ENCODE measurements at places on chromosomes 3 and 15. TPM values are rescaled to one million over a fixed set of nuclear protein-coding genes. Genes with fewer than 3 reads are reported as not detected.

MAP1A gene
- total RNA-seq, result 0.89 TPM

RTP4 gene
- 1.8 TPM for total RNA-seq

EIF4E3 gene
- total RNA-seq, result 3.7 TPM

CCDC71 gene
- total RNA-seq, result 10.4 TPM

GLDN gene
- 1.4 TPM for total RNA-seq

DCLK3 gene
- 0.08 TPM for total RNA-seq

DNA sequence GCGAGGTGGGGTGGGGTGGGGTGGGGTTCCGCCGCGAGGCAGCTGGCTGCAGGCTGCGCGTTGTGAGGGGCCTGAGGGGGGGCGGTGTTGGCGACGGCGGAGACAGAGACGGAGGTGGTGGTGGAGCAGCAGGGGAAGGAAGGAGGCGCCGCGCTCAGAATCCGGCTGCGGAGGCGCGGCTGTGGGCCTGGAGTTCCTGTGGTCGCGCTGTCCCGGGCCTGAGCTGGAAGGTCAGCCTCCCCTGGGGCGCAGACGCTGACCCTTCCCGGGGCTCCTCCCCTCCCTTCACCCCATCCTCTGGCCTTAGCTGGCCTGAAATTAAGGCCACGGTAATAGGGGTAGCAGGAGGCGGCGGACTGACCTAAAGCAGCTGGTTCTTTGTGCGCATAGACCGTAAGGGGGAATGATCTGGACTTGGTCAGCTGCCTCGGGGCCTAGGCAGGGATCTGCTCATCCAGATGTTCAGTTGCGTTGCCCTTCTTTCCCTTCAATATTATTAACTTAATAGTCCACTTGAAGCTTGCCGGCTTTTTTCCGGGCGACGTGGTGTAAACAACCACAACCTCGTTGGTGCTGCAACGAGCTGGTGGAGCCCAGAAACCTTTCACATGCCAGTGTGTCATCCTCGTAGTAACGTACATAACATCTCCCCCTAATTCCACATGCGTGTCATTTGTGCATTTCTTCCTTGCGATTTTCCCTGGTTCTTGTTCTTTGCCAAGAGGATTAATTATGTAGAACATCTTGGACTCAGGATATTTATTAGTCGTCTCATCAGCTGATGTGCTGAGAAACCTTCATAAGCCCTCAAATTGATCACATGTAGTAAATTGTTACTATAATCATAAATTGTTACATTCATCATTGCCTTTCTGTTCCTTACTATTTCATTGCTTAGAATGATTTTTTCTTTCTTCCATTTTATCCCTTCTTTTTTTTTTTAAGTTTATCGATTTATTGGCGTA is 626 bp downstream of the SEC62 start:
- DNase-seq, result peak; percentile 73

- no peak for DNase-seq
These were observed 42.2 kb downstream of the KLHL25 start for GRCh38 chr15:85752491-85752961.

DNA sequence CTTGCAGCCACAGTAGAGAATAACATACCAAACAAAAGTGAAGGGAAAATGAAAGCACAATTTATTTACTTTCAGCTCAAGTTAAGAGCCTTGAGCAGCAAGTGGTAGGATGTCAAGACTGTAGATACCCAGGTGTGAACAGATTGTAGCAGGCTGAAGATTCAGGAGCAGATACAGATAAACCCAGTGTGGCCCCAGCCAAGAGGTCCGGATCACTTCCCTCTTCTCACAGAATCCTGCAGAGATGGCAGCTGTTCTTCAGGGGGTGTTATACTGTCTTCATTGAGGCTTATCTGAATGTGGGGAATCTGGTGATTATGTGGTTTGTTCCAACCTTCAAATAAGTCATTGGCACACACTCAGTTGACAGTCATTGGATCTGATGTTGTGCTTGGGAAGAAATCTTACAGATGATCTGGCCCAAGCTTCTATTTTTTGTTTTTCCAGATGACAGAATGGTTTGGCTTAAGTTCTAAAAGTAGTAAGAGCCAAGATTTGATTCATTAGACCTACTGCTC is 2.2 kb downstream of the STARD9 start:
- no peak for DNase-seq

DNA sequence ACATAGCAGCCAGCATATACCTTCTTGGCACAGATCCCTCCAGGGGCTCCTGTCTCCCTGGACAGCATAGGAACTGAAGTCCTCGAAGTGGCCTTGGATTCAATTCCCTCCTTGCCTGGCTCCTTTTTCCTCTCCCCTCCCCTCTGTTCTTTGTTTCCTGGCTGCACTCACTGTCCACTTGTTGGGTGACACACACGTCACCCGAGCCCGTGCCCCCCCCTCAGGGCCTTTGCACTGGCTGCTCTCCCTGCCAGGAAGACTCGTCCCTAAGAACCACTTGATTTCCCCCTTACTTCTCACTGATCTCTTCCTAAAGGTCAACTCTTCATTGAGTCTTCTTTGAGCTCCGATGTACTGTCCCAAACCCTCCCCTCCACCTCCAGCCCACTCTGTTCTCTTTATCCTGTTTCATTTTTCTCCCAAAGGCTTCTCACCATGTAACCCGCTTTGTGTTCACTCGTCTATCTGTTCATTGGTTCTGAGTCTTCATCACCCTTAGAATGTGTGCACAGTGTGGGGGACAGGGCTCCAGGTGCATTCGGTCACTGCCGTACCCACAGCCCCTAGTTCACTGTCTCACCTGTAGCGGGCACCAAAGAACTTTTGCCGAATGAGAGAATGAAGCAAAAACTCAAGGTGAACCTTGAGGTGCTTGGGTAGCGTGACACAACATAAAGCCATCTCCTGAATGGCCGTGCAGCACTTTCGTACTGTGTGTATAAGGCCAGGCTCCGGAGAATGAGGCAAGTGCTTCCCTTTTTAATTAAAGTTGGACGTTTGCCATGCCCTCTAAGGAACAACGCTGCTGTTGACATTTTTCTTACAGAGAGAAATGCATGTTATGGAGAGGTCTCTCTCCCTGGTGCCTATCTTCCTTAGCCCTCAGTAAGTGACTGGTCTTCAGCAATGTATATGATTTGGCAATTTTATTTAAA is 74.0 kb downstream of the CHRNA7 start:
- DNase-seq, result no peak

DNA sequence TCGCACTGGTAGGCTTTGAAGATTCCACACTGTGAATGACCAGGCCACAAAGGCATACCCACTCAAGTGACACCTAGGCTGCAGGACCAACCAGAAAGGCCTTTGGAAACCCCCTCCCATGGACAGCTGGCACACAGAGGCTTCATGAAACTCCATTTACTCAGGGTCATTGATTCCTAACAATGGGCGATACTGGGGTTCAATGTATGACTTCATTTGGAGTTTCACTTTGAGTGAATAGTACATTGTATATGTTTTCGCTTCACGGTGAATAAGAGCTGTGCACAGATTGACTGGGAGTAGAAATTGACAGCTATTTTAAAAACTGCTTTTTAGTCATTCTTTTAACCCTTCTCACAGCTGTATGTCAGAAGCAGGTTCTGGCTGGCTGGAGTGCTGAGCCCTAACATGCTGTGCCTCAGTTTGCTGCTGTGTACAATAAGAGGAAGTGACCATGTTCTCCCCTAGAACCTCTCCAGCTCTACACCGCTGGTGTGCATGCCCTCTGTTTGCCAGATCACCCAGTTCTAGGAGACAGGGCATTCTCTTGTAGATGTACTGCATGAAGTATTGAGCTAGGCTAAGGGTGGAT is 15.4 kb upstream of the CX3CR1 start:
- DNase-seq, result no peak

DNA sequence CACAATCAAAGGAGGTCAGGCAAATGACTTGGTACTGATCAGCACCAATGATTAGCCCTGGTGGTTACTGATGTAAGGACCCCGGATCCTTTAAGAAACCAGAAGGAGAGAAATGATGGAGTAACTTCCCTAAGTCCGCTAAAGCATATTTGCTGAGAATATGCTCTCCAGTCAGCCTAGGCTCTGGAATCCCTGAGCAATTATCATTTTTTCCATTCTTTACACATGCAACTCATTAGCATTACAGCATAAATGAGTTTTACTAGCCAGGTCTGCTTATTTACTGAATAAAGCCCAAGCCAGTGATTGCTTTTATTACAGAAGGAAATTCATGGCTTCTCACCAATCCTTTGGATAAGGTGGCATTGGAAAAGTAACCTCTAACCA is 139.2 kb upstream of the WNT5A start:
- no peak for DNase-seq

DNA sequence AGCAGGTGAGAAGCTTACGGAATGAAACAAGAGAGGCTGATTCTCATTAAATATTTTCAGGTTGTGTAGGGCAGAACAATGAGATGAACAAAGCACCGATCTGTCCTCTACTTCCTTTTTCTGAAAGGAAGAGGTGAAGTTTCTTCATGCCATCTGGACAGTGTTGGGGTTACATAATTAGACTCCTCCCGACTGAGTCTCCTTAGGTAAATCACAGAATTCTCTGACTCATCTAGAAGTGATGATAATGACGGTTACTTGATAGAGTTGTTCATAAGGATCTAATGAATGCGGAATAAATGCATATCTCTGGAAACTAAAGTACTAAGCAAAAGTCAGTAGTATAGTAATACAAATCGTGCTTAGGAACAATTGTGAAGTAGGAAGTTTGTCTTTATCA is 21.2 kb downstream of the CRTC3 start:
- DNase-seq, result no peak

- DNase-seq, result no peak
These were observed 139.5 kb downstream of the OSBPL10 start for GRCh38 chr3:31841515-31841914.
